EH (cell line): ENCODE measurements at places on chromosomes 1 and 21.
A peak's percentile ranks its signal among the peaks of the same experiment; 100 is the strongest.

- DNase-seq = no peak
Measured at GRCh38 chr1:53348486-53349368, 20.9 kb upstream of the LRP8 start.

GRCh38 chr1:198157241-198157846 is 546 bp downstream of the NEK7 start:
- DNase-seq = peak; percentile 92

DNA sequence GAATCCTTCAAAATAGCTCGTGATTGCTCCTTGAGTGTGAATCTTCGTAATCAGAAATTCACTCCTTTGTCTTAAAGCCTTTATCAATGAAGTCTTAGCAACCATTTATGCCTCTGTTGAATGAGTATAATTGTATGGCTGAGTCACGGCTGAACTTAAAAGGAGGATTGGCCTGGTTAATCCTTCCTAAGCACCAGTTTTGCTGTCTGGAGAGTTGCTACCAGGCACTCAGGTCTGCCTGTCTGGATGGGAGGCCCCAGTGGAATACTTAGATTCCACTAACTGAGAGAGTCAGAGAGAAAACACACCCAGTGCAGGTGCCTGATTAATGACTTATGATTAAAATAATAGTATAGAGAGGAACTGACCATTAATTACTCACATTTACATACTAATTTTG is 7.6 kb upstream of the HHAT start:
- no peak for DNase-seq

DNA sequence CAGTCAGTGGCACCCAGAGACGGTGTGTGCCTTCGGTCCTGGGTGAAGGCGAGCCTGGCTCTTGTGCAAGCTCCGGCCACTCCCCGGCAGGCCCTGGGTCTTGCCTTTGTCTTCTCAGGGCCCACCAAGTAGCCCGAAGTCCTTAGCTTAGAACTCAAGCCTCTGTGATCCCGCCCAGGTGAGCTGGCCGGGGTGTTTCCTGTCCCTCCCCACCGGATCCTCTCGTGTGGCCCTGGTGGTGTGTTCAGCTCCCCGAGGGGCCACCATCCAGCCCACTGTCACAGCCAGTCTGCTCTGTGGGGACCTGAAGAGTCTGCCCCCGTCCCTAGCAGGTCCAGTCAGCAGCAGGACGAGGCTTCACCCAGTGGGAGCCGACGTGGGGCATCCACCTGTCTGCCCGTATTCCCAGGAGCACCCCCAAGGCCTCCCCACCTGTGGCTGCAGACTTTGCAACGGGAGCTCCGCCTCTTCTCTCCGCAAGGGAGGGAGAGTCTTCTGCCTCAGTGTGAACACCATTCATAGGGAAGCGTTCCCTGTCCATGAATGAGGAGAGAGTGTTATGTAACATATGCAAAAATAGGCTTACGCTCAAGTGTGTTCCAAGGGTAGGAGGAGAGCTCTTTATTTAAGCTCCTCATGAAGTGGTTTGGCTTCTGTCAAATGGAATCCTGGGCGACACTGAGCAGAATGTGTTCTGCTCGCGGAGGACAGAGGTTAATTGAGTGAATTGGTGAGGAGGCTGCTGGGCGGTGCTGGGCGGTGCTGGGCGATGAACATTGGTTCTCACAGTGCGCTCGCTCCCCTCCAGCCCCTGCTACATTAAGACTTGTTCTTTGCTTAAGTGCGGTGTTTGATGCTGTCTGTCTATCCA is 108.9 kb downstream of the CRYAA start:
- DNase-seq = no peak
